ENCODE measurements at places on chromosomes 12 and 14.

GRCh38 chr14:80584744-80585505, 356.6 kb downstream of the CEP128 start:
- no peak for DNase-seq

DNA sequence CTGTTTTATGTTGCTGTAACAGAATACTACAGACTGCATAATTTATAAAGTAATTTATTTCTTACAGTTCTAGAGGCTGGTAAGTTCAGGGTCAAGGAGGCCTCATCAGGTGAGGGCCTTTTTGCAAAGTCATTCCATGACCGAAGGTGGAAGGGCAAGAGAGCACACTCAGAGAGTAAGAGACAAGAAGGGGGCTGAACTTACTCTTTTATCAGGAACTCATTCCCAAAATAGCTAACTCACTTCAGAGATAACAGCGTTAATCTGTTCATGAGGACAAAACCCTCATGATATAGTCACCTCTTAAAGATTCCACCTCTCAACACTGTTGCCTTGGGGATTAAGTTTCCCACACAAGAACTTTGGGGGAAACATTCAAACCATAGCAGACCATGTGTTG, 51.5 kb upstream of the RNU6-7 start:
- DNase-seq, result no peak

GRCh38 chr12:89689306-89689705, 19.3 kb downstream of the ATP2B1 start:
- DNase-seq, result no peak

DNA sequence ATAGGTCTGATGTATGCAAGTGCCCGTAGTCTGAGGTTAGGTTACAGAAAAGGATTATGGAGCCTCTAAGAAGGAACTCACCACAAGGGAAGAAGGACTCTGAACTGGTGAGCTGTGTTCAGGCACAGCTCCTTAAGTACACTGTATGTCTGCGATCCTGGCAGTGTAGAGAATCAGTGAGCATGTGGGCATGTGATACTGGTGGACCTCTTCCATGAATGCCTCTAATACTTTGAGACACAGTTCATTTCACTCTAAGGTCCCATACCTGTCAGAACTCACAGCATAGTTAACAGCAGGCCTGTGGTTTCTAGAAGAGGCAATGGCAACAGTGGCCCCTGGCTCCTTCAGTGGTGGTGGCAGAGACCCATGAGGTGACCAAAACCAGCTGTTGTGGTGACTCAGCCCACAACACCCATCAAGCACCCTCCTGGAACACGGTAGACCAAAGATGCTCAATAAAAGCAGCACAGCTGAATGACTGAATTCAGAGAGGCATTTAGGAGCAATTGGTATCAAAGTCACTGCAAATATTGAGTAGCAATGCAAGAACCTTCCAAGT, 6.9 kb upstream of the OR6J1 start:
- DNase-seq, result no peak

DNA sequence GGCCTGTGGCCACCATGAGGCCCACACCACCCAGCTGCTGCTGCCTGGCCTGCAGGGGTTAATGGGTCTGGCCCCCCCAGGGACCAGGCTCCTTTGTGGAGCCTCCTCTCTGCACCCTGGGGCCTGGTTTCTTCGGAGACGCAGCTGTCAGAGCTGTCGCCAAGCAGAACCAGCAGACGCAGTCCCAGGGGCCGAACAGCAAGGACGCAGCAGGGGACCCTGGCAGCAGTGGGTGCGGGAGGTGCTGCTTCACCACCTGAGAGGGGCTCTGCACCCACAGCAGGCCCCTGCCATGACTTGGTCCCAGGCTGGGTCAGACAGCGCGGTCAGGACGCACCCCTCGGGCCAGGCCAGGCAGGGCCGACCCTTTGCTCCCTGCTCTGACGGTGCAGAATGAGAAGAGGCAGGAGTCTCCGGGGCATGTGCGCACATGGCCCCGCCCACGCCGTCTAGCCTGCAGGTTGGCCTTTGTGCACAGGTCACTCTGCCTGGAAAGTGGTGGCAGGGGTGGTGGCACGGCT, 30.5 kb downstream of the JAG2 start:
- DNase-seq, result no peak

GRCh38 chr12:113609692-113610469, 138.2 kb upstream of the LHX5 start:
- no peak for DNase-seq

DNA sequence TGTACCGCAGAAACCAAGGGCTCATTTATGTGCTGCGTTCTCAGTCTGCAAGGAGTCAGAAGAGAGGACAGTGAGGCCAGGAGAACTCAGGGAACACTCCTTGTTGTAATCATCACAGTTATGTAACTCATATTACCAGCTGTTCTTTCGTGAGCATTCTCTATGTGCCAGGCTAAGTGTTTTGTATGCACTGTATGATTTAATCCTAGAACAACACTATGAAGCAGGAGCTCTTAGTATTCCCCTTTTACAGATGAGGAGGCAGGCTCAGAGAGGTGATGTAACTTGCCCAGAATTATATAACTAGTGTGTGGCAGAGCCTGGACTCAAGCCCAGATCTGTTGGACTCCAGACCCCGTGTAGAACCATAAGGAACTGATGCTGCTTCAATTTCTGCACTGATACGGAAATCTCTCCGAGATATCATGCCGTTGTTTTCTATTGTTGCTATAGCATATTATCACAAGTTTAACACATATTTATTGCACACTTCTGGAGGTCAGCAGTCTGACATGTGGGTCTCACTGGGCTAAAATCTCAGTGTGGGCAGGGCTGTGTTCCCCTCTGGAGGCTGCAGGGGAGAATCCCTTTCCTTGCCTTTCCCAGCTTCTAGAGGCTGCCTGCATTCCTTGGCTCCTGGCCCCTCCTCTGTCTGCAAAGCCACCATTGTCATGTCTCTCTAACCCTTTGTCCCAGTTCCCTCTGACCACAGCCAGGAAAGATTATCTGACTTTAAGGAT, 16.3 kb upstream of the CD9 start:
- no peak for DNase-seq

DNA sequence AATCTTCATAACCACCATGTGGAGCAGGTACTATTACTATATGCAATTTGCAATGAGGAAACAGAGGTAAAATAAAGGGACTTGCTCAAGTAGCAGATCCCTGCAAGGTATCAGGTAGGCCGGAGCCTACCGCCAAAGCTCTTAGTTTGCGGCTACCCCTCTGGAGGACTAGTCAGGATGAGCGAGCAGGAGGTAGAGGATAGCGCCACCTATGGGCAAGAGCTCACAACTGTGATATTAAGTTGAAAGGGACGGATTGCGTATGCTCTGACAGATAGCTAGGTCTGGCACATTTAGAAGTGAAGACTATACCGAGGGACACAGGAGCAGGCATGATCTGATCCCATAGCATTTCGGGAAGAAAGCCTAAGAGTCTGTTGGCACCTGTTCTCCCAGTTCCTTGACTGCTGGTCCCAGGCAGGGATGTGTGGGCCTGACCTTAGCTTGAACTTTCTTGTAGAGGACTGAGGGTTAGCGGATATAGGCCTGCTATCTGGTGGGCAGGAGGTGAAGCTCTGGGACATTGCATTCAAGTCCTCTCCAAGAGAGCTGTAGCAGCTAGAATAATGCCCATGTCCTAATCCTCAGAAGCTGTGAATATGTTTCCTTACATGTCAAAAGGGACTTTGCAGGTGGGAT, 48.0 kb downstream of the SLC17A8 start:
- DNase-seq, result no peak

- no peak for DNase-seq
Measured at GRCh38 chr14:84036840-84037239, 1493.1 kb upstream of the FLRT2 start.

DNA sequence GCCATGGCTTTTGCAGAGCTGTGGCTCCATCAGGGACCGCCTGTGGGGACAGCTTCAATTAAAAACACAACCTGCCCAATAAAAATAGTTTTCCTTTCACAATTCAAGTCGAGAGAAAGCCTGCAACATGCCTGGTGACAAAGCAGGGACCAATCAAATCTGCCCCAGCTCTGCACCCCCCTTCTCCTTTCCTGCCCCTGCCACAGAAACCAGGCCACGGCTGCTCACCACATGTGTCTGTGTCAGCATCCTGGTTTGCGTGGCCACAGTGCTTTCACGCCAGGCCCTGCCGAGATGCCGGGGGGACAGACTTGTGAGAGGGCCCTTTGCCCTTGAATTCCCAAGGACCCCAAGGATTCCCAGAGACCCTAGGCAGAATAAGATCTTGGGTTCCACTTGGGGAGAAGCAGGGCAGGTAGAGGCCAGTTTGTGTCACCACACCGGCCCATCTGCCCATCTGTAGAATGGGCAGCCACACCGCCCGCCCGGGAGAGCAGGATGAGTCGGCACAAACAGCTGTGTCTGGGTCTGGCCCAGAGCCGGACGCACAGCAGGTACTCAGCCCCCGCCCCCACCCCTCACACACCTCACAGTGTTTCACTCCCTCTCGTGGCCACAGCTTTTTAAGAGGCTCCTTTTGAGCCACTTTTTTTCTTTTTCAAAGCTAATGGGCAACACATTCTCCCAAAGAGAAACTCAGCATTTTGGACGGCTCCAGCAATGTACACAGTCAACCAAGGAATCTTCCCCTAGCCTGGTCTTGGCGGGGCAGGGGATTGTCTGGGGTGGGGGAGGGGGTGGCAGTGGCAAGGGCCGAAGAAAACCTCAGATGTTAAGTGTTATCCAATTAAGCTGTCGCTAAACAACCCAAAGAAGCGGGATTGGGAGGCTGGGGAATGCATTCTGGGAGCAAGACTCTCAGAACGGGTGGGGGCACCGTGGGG, 41.5 kb downstream of the BCL11B start:
- peak; percentile 61 for DNase-seq

GRCh38 chr14:96741151-96741977, 55.8 kb upstream of the VRK1 start:
- peak; percentile 43 for DNase-seq

GRCh38 chr12:88958946-88959345, 378.7 kb upstream of the KITLG start:
- DNase-seq, result no peak

All from stimulated activated CD4-positive, alpha-beta T cell treated with anti-CD3 and anti-CD28 coated beads, Interleukin-15, amount 100 ng/mL, for 1 hour (primary cell).